IMR-90 (cell line): ENCODE measurements at places on chromosomes 3 and 15.

DNA sequence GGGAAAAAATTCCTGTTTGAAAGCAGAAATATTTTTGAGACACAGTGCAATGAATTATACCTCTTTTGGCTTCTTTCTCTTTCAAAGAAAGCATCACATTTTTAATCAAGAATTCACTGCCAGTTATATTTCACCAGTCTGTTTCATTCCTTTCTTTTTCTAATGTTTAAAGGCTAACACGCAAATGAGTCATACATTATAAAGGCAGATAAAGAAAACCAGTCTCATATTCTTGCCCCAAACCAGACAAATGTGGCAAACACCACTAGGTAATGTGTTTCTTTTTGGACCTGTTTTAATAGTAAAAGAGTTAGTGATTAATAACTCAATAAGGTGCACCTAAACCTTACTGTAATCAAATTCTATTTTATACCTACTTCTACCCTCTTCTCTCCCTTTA is 83.8 kb downstream of the PLOD2 start:
- peak; percentile 22 for DNase-seq

GRCh38 chr15:33742800-33743199 is 225.5 kb upstream of the CHRM5 start:
- no peak for DNase-seq

DNA sequence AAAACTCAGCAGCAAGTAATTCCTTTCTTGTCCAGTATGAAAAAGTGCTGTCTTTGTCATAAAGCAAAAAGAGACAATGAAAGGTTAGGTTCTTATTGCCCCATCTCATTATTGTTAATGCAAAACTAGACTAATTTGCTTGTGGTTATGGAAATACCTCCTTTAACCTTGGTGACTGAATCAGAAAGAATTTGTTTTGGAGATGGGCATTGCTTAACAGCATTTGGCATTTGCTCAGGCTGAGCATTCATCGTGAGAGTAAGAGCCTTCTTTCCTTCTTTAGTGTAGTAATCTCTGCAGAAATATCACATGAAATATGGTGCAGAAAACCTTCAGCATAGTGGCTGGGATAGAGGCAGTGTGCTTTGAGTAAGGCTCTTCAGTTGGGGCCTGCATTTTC is 103.1 kb downstream of the CNTN6 start:
- peak; percentile 68 for DNase-seq

GRCh38 chr3:181457190-181457589 is 254.5 kb upstream of the SOX2 start:
- no peak for DNase-seq

DNA sequence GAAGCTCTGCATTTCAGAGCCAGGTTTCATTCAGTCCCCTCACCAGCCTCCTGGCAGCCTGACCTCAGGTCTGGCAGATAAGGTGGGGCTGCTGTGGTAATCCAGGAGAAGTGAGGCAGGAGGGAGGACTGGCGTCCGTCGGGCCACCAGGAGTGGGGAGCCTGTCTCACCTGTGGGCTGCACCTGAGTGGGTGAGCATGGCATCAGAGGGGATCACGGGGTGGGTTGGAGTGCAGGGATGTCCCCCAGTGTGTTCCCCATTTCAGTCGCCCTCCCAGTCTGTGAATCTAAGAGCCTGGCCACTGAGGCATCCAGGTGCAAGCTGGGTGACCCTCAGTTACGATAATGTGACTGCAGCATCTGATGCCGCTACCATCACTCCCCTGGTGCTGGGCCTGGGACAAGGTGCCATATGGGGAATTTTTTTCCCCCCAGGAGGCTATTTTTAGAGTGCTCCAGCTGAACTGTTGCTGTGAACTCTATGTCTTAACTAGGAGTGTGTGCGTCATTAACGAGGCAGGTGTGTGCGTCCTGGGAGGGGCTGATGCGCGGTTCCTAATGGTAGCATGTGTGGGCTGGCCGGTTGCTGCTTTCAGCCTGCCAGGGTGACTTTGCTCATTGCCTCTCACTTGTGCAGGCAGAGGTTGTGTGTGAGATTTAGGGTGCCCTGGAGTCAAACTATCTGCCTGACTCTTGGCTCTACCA is 165.2 kb downstream of the SLCO3A1 start:
- DNase-seq = no peak

DNA sequence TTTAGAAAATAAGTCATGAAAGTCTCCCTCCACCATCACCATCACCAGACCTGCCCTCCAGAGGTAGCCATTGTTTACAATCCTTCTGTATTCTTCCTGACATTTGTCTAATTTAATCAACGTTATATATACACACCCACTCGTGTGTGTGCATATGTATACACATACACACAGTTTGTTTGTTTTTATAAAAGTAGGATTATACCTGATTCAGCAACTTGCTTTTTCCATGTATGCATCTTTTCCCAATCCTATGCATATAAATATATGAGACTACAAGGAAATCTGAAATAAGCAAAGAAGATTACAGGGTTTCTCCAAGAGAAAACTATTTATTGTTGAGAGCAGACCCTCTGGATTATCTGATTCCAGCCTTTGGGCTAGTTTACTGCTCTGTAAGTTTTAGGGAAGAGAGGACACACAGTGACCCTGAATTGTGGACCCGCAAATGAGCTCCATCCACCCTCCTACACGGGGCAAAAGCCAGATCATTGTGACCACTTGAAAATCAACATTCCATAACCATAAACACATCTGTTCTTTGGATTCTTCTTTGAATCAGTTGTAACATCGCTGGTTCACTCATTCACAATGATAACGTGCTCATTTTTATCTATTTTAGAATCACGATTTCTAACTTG is 104.3 kb downstream of the CPN2 start:
- no peak for DNase-seq

- DNase-seq = peak; percentile 72
These were observed 22.6 kb downstream of the SRP14 start for GRCh38 chr15:40016224-40016865.

DNA sequence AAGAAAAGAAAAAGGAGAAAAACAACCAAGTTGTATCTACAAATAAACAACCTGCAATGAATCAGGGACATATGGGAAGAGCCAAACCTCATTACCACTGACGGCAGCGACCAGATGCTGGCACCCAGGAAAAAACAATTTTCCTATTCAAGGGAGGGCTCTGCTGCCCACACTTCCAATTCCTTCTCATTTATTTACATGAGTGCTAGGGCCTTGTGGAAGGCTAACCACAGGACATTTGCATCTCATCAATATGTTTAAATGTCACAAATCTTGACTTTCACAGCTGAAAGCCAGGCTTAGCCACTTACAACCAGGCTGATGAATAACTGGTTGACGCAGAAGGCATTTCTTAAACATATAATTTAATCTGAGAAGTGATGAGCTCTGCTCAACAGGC is 36.0 kb downstream of the RFTN1 start:
- DNase-seq = peak; percentile 49

DNA sequence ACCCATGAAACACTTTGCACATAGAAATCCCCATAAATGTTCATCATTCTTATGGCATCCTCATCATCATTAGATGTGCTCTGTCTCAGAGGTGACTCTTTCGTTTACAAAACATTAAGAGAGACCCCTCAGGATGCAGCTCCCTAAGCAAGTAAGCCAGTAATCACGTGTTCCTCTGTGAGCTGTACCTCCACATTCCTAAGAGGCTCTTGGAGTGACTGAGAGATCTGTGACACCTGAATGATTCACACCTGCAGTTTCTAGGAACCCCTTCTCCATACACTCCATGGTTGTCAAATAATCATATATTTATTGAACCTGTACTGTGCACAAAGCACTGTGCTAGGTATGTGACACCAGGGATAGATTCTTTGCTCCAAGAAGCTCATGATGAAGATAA is 602.4 kb downstream of the UNC13C start:
- DNase-seq = no peak

DNA sequence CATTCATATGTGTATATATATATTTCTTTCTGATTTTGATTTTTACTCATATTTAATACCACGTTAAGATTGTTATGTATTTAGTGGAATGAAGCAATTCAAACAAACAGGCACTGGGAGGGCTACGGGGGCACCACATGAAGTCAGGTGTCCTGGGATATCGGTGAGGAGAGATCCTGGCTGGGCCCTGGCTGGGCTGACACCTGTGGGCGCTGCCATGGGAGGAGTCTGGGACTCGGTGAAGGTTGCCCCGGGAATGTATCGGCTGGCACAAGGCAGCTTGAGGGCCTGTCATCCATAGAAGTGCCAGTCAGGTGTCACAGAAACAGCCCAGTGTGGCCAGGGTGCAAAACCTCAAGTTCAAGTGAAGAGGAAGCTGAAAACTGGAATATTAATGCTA is 766.9 kb upstream of the ARPP21 start:
- no peak for DNase-seq

DNA sequence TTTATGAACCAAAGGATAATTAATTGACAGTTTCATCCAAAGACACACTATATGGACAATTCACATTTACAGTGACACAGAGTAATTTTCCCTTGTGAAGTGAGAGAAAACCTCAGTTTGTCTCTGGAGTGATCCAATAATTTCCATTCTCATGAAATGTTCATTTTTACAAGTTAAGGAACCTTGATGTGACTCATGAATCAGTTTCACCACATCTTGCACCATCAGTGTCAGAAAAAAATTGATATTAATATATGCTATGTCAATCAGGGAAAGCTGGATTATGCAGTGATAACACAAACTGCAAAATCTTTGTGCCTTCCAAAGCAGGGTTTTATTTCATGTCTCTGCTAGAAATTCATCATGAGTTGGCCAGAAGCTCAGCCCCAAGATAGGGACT is 348.1 kb downstream of the ARPP21 start:
- DNase-seq = no peak

- DNase-seq = peak; percentile 40
These were observed 72.6 kb upstream of the TNFSF10 start for GRCh38 chr3:172595664-172596393.

DNA sequence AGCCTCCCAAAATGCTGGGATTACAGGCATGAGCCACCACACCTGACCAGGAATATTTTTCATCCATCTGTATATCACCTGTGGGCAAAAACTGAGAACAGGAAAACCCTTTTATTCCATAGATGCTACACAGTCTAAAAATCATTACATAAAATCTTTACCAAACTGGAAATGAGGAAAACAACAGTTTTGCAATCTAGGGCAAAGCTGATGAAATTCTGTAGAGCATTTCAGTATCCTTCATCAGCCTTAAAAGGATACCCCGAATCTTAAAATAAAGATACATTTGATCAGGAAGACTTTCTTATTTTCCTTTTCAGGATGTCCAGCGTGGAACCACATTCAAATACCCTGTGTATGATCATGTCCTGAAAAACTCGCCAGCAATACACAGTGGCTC is 7.1 kb downstream of the SIAH2 start:
- DNase-seq = no peak

- DNase-seq = no peak
These were observed 146.1 kb upstream of the UMPS start for GRCh38 chr3:124584245-124584551.

DNA sequence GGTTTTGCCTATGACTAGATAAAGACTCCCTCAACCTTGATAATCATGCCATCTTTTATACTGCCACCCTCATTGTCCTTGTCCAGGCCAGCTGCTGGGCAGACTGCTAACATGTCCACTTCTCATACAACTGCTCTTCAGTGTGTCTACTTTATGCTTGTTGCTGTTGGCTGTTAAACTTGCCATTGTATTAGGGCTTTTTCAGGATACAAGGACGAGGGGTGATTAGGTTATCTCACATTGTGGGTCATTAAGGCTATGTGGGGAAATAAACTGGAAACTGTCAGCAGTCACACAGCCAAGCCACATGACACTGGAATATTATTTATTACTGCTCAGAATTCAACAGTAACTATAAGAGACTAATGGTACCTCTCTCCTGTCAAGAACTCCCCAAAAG is 36.1 kb downstream of the STARD9 start:
- no peak for DNase-seq

GRCh38 chr3:4981665-4982494 is 2.6 kb downstream of the BHLHE40 start:
- peak; percentile 81 for DNase-seq

- peak; percentile 31 for DNase-seq
These were observed 42.0 kb upstream of the CGNL1 start for GRCh38 chr15:57334257-57334656.
